ENCODE measurements at places on chromosomes 6 and 20. TPM values are rescaled to one million over a fixed set of nuclear protein-coding genes. Genes with fewer than 3 reads are reported as not detected.

RHAG gene
- total RNA-seq = not detected

TSPYL1 gene
- total RNA-seq = 28.9 TPM

TUBB2B gene
- 15.2 TPM for total RNA-seq

TRIM40 gene
- not detected for total RNA-seq

OPRM1 gene
- total RNA-seq = not detected

CRISP3 gene
- not detected for total RNA-seq

GPR6 gene
- total RNA-seq = not detected

PPP1R16B gene
- 0.15 TPM for total RNA-seq

ARFGEF3 gene
- total RNA-seq = 0.69 TPM
